Hematopoietic multipotent progenitor cell treated with erythropoietin and hydrocortisone succinate and interleukin-3 and kit ligand, for 4 days (in vitro differentiated cells): ENCODE measurements at places on chromosomes 2 and 18.
A peak's percentile ranks its signal among the peaks of the same experiment; 100 is the strongest.

DNA sequence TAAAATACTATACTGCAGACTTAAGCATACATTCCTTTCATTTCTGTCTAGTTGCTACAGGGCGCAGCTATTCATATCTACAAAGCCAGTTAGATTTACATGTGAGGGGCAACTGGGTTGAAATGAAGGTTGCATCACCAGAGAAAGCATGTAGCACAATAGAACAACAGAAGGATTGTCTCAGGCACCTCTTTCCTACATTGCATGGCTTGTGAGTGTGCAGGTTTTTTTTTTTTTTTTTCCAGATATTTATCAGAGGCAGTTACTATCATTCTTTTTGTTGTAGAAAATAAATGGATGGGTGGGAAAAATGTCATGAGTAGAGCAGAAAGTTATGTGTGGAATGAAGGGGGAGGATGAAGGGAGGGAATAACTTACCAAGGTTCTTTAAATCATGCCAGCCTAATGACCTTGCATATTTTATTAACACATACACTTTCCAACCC lies 86.8 kb downstream of the ERBB4 start:
- no peak for DNase-seq

DNA sequence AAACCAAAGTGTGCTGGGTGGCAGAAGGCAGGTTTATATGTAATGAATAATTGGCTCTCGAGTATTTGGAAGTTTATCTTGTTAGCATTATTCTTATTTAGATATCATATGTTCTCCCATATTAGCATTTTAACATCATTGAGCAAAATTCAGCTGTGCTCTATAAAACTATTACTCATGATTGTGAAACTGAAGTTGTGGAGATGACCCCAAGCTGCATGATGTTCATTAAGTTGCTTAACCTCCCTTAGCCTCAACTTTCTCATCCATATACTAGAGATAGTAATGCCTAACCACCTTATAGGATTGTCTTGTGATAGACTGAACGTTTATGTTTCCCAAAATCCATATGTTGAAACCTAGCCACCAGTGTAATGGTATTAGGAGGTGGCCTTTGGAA lies 346.3 kb downstream of the SATB2 start:
- DNase-seq = no peak

- DNase-seq = peak; percentile 50
Observed at GRCh38 chr2:201447086-201447485, 4.2 kb downstream of the TRAK2 start.

DNA sequence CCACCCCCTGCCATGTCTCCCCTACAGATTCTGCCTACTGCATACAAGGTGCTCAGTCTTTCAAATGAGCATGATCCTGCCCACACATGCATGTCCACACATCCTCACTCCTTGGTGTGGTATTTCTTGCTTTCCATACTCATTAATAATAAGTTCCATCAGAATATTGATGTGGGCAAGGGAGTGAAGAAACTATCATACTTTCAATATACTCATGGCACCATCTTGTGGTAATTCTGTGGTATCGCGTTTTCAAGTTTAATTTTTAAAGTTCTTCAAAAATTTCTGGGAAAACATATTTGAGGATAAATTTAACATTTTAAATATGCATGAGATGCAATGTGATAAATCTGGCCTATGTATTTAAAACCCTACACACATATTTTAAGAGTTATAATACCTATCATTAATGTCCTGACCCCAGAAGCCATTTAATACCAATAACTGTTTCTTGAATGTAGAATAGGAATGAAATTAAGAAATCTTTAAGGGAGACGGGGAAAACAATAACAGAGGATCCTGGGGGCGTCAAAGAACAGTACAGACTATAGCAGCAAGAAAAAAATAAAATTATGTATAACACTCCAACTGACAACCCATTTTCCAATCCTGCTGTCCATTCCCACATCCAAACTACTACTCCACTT lies 110.1 kb downstream of the ZNF385B start:
- DNase-seq = peak; percentile 51

- no peak for DNase-seq
Observed at GRCh38 chr2:152598975-152599759, 118.1 kb downstream of the PRPF40A start.

DNA sequence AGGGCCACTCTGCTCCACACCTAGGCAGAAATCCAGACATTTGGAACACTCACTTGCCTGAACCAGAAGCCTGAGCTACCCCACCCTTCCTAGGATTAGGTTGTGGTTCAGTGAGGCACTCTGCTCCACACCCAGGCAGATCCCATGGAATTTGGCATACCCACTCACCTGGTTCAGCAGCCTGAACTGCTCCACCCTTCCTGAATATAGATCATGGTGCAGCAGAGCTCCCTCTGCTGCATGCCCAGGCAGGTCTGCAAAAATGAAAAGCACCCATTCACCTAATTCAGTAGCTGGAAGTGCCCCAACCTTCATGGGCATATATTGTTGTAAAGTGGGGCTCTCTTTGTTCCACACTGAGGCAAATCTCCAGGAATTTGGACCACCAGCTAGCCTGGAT lies 185.1 kb upstream of the CNTNAP5 start:
- DNase-seq = no peak

DNA sequence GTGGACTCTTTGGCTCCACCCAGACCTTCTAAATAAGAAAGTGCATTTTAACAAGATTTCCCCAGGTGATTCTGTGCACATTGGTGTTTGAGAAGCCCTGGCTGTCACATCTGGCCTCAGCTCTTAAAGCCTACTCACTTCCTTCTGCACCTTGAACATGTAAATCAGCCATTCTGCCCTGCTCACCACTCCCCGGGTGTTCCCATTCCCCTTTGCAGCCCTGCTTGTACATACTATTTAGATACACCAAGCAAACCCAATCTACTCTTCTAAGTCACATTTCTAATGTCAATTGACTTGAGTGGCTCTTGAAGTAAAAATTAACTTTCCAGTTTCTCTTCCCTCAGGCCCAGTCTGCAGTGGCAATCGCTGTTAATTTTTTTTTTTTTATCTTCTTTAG lies 13.1 kb upstream of the SCN1A start:
- no peak for DNase-seq

DNA sequence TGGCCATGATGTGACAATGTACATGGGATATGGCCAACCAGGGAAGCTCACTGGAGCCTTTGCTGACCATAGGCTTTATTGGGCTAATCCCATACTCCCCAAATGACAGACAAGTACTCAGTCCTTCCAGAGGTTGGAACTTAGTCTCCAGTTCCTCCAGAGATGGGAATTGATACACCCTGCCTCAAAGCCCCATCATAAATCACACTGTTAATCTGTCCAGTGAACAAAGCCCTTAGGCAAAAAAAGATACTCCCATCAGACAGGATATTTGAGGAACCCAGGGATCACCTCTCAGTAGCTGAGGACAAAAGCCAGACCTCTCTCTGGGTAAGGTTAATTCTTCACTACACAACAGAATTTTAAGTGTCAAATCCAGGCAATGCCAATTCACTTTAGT lies 247.5 kb upstream of the CDH20 start:
- DNase-seq = no peak

- no peak for DNase-seq
Observed at GRCh38 chr2:148515976-148516375, 128.6 kb upstream of the EPC2 start.

- DNase-seq = no peak
Observed at GRCh38 chr18:71878226-71878625, 665.9 kb downstream of the CBLN2 start.

GRCh38 chr2:85009019-85009618 lies 38.2 kb downstream of the KCMF1 start:
- peak; percentile 70 for DNase-seq

GRCh38 chr2:192828175-192828574 lies 633.4 kb upstream of the TMEFF2 start:
- DNase-seq = no peak

DNA sequence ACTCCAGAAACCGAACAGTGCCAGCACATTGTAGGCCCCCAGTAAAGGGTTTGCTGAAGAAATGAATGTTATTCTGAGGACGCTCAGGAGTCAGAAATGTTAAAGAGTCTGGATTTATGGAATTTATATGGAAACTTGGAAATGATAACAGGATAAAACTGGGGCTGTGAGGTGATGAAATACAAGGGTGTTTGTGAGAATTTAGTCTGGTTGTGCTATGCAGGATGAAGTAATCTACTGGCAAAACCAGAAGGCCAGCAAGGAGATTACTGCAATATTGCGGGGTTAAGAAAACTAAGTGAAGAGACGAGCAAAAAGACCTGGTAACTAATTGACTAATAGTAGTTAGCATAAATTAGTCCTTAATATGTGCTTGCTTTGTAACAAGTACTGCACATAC lies 467.8 kb downstream of the ZEB2 start:
- DNase-seq = no peak

- no peak for DNase-seq
Observed at GRCh38 chr2:236715491-236715961, 145.9 kb downstream of the ACKR3 start.

DNA sequence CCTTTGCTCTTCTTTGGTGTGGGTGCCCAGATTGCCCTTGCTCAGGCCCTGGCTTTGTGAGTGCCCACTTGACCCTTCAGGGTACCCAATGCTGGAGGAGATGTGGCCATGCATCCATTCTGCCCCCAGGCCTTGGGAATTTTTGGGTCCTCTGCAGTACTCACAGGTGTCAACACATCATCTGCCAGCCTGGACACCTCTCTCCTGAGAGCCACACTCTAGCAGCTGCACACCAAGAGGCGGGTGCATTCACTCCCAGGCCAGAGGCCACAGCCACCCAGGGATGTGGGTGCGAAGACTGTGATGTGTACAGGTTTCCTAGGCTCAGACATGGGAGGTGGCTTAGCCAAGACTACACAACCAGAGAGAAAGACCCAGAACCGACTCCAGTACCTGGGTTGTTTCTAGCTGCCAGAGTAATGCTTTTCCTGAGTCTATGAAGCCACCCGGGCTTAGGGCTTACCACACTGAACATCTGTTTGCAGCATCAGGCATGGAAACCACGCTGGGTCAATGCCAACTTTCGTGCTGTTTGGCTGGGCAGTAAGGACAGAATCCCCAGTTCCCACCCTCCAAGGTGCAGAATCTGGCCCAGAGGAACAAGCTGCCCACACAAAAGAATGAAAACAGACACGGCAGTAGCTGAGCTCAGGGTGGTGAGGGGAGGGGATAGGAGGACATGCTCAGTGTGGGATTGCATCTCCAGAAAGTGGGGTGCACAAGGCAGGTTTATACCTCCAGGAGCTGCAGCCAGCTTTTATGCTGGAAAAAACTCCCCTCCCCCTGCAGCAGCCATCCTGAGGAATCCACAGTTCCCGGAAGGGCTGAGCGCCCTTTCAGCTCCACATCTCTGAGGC lies 40.1 kb downstream of the KCNF1 start:
- DNase-seq = no peak

GRCh38 chr2:44479127-44479887 lies 117.6 kb downstream of the CAMKMT start:
- DNase-seq = peak; percentile 92

GRCh38 chr18:24043403-24043802 lies 28.8 kb downstream of the TTC39C start:
- DNase-seq = no peak
